Stimulated activated CD4-positive, alpha-beta T cell treated with anti-CD3 and anti-CD28 coated beads, Interleukin-15, amount 100 ng/mL, for 1 hour (primary cell): ENCODE measurements at places on chromosomes 2 and 18.

- DNase-seq, result no peak
Measured at GRCh38 chr2:156944871-156945270, 312.6 kb upstream of the GALNT5 start.

- no peak for DNase-seq
Measured at GRCh38 chr18:62485684-62486083, 37.1 kb upstream of the ZCCHC2 start.

DNA sequence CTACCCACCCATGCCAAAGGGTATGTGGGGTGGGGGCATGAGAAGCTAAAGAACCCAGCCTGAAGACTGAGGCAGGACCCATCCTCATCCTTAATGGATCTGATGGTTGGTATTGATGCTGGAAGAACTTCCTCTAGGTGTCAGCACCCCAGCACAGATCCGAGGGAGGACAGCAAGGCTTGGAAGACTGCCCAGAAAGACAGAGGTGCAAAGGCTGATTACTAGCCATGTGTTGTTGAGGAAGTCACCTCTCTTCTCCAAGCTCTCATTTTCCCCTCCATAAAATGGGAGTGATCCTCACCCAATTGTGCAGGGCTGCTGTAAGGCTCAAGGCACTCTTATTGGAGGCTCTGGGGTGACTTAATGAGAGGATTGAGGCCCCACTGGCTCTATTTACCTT, 256.5 kb downstream of the CELF4 start:
- no peak for DNase-seq

DNA sequence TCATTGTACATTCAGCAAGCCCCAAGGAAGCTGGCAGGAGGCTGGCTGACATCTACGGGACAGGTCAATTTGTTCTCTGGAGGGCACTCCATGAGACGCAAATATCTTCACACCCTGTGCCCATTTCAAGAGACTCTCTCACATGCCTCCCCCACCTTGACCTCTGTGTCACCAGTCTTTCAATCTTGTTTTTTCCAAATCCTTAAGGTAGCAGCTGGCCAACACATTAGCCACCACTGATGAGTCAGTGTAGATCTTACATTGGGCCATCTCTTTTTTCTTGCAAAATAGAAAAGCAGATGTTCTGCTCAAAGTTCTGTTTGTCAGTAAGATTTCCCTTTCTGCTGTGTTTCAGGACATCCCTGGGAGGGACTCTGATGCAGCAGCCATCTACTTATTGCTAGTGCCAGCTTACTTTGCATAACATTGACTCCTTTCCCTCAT, 1.7 kb upstream of the DPP4 start:
- DNase-seq, result no peak

DNA sequence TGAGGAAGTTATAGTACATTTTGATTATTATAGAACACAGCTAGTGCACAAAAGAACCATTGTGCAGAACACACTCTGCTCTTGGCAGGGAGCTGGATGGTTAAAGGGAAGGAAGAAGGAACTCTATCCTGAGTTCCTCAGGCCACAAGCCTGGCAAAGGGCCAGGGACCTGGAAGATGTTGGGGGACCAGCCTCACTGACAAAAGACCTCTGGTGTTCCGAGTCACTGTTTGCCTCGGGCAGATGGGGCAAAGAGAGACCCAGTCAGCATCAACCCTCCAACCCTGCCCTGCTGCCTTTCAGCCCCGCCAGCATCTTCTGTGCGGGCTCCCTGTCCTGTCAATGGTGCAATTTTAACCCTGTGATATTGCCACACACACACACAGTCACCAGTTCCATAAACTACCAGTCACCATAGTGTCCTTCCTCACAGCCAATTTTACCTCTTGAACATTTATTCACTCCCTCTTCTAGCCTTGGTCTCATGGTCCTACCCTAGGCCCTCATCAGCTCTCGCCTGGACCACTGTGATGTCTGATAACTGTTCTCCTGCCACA, 21.9 kb downstream of the NEMP2 start:
- DNase-seq, result no peak

GRCh38 chr2:63792530-63792929, 49.2 kb upstream of the UGP2 start:
- no peak for DNase-seq

- DNase-seq, result no peak
Measured at GRCh38 chr2:54559006-54559445, 102.9 kb downstream of the SPTBN1 start.

GRCh38 chr18:48892146-48892855, 58.5 kb downstream of the SMAD7 start:
- DNase-seq, result no peak

GRCh38 chr18:75264926-75265597, 54.5 kb downstream of the TSHZ1 start:
- DNase-seq, result no peak

DNA sequence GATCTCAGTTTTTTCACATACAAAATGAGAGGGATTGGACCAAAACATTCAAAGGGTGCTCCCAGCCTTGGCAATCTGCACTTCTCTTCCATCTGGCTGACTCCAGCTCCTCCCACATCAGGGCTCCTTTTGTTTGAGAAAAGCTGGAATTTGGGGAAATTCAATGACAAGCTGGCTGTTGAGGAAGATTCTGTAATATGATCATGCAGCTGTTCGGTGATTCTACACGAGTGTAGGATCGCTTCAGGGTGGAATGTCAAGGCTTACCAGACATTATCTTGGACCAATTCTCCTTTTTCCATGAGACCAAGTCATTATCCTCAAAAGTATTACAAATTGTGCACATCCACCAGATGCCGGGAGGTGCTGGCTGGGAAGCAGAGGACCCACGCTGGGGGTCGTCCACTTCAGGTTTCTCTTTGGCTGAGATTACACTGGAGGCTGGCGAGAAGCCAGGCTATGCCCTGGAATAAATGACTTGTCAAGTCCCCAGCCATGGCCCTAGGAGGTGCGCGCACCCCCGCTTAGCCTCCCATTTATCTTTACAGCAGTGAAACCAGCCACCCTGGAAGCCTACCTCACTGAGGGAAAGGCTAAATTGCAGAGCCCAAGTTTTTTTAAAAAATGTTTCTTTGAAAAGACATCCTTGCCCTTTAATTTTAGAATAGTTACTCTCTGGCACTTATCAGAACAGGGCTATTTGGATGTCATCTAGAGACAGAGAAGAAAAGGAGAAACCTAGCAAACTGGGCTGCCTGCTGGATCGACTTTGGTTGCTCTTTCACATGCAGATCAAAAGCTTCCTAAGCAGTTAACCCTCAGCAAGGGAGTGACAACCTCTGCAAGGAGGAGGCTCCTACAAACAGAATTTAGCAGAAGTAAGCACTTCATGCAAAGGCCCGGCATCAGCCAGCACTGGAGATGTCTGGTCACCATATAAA, 42.5 kb upstream of the LCLAT1 start:
- DNase-seq, result no peak

DNA sequence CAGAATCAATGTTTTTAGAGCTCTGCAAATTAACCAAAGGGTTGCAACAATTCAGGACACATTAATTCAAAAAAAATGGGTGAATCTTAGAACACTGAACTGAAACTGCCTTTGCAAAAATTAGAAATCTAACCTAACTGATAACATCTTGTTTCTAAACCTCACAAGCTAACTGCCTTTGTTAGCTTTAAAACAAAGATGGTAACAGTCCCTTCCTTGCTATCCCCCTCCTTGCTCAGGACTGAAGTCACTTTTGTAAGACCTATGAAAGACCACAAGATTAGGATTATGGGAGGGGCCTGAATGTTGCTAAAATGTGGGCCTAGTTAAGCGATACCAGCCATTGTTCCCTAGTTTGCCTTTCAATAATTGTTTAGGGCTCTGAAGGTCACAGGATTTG, 44.9 kb upstream of the LONRF2 start:
- DNase-seq, result no peak

DNA sequence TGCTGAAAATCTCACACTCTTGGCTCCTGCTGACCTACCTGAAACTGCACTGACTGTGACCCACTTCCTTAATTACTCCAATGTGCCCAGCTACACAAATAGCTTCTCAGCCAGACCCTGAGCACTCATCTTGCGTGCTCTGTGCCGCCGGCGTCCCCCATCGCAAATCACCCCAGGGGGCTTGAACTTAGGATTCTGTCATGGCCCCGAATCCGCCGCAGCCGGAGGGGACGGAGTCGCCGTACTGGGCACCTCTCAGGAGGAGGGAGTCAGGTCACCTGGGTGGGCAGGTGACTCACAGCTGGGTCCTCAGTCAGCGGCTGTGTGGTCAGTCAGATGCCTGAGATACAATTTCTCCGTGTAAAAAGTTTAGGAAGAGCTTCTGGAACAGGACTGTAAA, 804.9 kb upstream of the SALL3 start:
- no peak for DNase-seq

- DNase-seq, result no peak
Measured at GRCh38 chr2:10169581-10169980, 47.0 kb downstream of the RRM2 start.

DNA sequence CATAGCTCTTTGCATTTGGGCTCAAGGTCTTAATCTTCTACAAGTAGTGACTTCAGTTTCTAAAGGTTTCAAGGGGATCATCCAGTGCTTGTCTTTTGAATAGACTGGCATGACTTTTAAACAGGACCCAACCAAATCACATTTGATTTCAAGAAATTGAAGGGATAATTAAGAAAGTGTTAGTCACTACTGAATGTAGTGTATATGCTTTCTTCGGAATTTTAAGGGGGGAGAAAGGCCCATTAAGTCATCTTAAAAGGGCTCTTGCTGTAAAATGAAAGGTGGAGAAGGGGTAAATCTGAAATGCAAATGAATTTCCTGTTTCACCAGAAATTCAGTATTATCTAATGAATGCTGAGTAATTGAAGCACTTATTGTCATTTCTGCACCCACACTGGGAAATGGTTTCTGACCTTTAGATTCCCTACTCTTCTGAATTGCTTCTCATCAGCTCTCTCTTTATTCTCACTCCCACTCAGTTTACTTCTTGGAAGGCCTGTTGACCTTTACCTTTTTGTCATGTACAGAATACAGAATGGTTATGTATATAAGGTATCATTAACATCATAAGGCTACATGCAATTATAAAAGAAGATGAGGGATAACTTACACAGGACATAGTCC, 241.4 kb downstream of the SLC8A1 start:
- no peak for DNase-seq

- DNase-seq, result no peak
Measured at GRCh38 chr2:23554054-23554697, 169.2 kb downstream of the KLHL29 start.

- no peak for DNase-seq
Measured at GRCh38 chr18:79748321-79749180, 49.2 kb upstream of the KCNG2 start.

- DNase-seq, result no peak
Measured at GRCh38 chr2:235845245-235845644, 322.9 kb downstream of the GBX2 start.

DNA sequence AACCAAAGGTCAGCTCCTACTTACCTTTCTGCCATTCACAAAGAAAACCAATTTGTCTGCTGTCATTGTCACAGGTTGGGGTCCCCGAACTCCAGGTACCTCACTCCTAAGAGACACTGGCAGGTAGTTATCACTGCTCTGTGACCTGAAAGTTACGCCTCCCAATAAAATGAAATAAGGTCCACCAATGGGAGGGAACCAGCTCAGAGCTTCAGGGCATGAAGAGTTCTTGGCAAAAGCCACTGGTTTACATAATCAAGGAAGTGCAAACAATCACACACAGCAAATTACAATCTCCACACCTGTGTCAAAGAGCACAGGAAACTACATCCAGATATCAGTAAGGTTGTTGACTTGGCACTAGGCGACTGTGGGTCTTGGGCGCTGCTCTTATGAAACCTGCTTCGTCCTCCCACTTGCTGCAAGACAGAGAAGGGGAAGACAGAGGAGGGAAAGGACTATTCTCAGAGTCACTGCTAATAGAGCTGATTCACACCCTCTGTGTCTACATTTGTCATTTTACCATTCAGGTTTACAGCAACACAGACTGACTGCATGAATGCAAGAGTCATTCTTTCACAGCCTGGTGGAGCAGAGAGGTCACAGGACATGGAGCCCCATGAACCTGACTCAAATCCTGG, at the start of gene XDH:
TSS of gene XDH (minus strand) at position 142 of the 641 bp plus-strand sequence. CDS start at position 66, 76 bp downstream.
- no peak for DNase-seq

- no peak for DNase-seq
Measured at GRCh38 chr2:233075141-233075965, 15.2 kb downstream of the INPP5D start.

- DNase-seq, result no peak
Measured at GRCh38 chr2:167987558-167987957, 259.8 kb downstream of the STK39 start.

GRCh38 chr2:230312638-230313037, 14.4 kb upstream of the SP140L start:
- DNase-seq, result no peak

GRCh38 chr18:63180971-63181376, 138.6 kb downstream of the BCL2 start:
- no peak for DNase-seq

GRCh38 chr2:127658641-127659407, 12.9 kb downstream of the GPR17 start:
- no peak for DNase-seq

GRCh38 chr2:57881998-57882888, 164.4 kb upstream of the VRK2 start:
- no peak for DNase-seq

GRCh38 chr2:198710562-198710961, 747.2 kb downstream of the SATB2 start:
- no peak for DNase-seq

DNA sequence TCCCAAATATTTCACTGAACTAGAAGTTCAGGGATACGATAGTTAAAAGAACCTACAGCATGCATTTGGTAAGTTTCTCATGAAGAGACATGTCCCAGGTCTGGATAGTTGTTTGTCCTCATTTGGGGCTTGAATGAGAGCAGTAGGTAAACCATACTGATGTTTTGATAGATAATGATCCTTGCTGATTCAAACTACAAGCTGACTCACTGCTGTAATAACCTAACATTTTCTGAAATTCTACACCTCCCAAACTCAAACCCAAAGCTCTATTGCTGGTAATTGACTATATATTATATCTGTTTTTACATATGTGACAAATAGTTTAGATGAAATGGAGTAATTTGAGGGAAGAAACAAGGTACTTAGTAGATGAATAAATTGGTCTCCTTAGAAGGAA, 154.1 kb upstream of the BOD1L2 start:
- DNase-seq, result no peak

GRCh38 chr18:36328916-36329315, 31.4 kb downstream of the FHOD3 start:
- no peak for DNase-seq

DNA sequence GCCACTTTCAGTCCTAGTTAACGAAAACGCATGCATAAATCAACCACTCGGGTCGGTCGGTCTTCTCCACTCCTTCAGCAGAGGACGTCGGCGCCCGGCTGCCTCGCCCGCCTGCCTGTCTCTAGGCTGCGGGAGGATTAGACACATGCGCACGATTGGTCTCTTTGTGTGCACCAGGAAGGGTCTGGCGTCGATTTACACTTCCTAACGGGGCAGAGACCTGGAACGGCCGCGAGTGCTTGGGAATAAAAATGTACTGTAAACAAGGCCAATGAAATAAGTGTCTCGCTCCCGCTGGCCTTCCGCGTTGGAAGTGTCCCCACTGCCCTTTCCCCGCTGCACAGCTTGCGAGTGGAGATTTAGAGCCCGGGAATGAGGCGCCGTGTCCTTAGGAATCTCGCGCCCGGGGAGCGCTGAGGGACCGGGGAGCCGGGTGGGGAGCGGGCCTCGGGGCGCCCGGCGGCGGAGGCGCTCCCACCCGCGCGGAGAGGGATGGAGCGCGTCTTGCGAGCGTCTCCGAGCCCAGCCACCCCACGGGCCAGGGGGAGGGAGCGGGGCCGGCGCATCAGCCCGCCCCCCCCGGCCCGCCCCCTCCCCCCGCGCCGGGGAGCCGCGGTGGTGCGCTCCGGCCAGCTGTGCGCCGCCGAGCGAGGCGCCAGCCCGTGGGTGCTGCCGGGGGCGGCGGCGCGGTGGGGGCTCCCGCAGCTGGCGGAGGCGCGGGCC, at the start of gene DOK6:
TSS of gene DOK6 (plus strand) at position 636 of the 723 bp plus-strand sequence.
- no peak for DNase-seq

GRCh38 chr2:28656937-28657615, 94.6 kb upstream of the PPP1CB start:
- DNase-seq, result no peak
